Fibroblast of upper back skin (primary cell): ENCODE measurements at places on chromosomes 3 and 15.

DNA sequence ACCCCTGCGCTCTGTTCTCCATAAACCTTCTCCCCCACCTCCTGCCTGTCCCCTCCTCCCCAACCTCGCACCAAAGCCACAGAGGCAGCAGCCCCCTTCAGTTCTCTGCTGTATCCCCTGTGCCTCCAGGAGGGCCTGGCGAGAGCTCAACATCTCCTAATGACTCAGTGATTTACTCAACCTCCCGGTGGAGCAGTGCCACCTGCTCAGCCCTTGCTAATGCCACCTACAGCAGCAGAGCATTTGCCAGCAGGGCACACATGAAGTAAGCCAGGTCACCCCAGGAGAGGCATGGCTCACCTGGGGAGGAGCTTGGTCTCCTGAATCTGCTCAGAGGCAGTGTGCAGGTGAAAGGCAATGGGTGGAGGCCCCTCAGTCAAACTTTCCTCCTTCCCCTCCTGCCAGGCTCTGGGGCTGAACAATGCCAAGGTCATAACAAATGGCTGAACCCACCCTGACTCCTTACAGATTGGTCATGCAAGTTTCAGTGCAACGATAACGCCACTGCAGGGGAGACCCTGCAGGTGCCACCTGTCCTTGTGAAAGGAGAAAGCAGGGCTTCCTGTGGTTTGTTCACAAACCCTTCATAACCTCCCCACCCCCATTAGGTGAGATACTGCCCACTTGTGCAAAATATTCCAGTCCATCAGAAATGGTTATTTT lies 19.8 kb downstream of the TRPM1 start:
- no peak for DNase-seq

GRCh38 chr3:30292192-30292893 lies 314.1 kb upstream of the TGFBR2 start:
- DNase-seq = peak; percentile 88

DNA sequence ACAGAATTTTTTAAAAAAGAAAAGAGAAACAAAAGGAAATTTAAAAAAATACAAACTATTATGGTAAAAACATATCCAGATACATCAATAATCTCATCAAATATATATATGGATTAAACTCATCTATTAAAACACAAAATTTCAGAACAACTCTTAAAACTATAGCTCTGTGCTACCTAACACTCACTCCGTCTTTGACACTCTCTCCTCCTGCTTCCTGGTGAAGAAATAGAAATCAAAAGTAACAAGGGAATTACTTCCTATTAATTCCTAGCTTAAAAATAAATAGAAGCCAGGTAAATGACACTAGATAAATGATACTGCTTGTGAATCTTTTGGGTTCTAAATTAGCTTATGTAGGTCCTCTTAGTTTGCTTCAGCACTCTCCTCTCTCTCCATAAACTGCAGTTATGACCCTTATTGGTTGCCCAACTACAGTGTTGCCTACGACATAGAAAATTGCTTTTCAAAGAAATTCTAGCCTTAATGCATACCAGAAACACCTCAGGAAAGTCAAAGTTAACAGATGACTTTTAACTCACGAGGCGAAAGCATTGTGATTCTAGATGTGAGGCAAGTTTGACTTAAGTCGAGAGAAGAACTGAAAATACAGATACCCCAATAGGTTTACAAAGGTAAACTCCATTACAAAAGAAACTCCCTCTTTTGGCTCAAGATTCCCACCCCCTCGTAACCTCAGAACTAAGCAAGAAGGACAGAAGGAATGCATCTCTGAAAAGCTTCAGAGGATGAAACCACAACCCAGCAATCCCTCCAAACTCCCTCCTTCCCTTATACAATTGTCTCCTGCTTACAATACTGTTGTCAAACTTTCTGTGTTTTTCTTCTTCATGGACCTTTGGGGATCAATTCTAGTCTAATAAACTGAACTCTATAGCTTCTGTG lies 394.7 kb downstream of the FGF12 start:
- no peak for DNase-seq

DNA sequence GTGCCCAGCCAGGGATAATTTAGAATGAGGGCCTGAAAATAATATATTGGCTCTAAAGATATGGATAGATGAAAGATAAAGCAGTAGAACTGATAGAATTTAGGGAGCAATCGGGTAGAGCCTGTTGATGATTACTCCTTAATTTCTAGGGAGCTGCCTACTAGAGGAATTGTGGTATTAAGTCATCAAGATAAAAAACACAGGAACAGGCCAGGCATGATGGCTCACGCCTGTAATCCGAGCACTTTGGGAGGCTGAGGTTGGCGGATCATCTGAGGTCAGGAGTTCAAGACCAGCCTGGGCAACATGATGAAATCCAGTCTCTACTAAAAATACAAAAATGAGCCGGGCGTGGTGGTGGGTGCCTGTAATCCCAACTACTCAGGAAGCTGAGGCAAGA lies 130.4 kb downstream of the PCCB start:
- peak; percentile 10 for DNase-seq

- DNase-seq = no peak
Measured at GRCh38 chr3:42408156-42408555, 2.3 kb downstream of the LYZL4 start.

DNA sequence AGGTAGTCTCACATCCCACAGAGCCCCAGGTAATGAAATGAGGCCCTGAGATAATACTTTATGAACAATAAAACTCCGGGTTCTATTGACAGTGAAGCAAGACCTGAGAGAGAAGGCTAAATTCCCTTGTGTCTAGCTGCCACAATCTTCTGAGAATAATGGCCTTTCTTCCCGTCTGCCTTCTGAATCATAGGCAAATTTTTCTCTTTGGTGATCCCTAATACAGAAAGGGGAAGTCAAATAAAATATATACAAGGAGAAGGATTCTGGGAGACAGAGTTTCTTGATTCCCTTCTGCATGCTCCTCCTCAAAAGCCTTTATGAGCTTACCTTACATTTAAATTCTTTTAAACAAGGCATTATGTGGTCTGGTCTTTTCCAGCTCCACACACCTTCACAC lies 29.9 kb upstream of the CCR2 start:
- no peak for DNase-seq

GRCh38 chr3:41011854-41012253 lies 187.5 kb upstream of the CTNNB1 start:
- no peak for DNase-seq

- DNase-seq = no peak
Measured at GRCh38 chr15:73885954-73886700, 12.8 kb downstream of the TBC1D21 start.

DNA sequence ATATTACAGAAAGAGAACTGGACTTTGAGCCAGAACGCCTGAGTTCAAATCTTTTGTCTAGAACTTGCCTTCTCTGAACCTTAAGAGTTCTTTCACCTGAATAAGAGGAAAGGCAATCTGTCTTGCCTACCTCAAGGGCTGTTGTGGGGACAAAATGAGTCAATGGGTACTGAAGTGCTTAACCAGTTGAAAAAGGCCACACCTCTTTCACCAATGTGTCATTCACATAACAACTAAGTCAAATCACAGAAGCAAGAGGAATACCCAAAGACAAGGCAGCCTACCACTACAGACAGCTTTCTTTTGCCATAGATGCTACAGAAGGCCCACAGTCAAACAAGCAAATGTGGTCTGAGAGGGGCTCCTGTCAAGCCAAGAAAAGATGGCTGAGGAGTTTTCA lies 39.7 kb downstream of the NBEAL2 start:
- no peak for DNase-seq

- no peak for DNase-seq
Measured at GRCh38 chr15:95341686-95342085, 988.8 kb upstream of the NR2F2 start.

DNA sequence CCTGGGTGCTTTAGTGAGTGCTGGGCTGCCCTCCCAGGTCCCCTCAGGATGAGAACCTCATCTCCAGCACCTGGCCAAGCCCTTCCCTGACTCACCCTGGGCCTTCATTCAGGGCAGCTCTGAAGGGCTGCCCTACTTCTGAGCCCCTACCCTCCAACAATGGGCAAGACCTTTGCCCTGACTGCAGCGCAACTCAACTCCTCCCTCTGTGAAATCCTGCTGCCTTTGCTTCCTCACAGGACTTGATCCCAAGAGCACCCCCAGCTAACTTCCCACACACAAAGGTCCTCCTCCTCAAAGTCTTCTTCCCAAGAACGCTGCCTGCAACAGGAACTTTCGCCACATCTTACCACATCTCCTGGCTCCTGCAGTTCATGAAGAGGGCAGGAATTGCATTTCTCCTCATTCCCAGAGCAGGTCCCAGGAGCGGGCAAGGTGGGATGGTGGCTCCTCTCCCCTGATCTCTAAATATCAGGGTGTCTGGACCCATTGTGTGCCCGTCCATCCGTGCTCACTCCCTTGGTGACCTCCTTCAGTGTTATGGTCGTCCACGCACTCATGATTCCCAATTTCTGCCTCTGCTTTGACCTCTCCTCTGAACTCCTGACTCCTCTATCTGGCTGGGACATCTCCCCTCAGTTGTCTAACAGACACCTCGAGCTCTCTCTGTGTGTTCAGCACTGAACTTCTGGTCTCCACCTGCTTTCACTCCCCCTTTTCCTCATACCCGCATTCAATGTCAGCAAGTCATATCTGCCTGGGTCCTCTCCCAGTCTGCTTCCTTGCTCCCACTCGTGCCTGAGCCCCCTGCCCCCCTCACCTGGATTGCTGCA lies 4.5 kb upstream of the SSUH2 start:
- no peak for DNase-seq

DNA sequence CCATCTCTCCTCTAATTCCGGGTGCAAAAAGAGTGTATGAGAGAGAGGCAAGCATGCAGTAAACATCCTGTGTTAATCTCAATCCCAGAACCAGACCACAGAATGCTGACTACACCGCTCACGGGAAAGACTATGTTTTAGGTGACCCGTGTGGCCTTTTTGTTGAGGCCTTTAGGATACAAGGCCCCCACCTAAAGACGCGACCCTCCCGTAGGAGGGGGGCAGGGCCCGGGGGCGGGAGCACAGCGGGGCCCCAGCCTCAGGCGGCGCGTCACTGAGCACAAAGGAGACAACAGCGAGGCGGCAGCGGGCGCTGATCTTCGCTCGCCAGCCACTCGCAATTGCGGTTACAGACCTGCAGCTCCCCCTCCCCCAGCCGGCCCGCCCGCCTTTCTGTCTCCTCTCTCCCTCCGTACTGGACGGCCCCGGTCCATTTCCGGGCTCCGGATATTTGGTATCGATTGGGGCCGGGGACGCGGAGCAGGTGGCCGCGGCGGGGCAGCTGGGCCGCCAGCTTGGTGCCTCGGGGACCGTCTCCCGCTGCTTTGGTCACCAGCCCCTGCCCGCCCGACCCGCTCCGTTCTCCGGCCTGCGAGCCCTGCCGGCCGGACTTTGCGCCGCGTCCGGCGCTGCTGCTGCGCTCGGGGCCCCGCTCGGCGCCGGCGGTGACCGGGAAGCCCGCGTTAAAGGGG lies at the start of gene CCDC50:
Gene CCDC50 (plus strand): TSS at position 433 of the 692 bp plus-strand sequence. CDS start 281 bp downstream, outside the sequence.
- DNase-seq = peak; percentile 75

DNA sequence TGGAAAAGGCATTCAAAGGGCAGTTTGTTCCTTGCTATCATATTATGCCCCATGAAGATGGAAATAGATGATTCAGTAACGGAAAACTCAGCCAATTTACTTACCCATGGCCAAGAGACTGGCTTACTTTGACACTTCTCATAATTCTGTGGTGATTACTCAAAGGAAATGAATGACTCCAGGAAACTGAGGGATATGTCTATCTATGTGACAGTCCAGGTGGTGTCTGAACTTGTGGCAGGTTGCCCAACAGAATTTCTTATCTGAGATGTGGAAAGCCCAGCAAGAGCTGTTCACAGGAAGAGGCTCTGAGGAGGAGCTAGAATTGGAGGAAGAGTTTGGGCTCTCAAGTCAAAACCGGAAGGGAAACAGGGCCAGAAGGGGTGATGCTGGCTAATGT lies 91.2 kb downstream of the KCNAB1 start:
- peak; percentile 56 for DNase-seq

DNA sequence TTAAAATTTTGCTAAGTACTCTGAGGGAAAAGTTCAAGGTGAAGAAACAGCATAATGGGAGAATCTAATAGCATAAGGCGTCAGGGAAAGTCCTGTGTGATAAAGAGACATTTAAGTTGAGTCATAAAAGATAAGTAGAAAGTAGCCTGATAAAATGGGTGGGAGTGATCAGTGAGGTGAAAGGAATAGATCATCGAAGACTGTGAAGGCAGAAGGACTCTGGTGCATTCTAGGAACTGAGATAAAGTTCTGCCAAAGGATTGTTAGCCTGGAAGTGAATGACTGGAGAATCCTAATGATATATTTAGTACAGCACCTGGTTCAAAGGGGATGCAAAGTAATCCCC lies 149.9 kb downstream of the CFAP20DC start:
- DNase-seq = no peak

DNA sequence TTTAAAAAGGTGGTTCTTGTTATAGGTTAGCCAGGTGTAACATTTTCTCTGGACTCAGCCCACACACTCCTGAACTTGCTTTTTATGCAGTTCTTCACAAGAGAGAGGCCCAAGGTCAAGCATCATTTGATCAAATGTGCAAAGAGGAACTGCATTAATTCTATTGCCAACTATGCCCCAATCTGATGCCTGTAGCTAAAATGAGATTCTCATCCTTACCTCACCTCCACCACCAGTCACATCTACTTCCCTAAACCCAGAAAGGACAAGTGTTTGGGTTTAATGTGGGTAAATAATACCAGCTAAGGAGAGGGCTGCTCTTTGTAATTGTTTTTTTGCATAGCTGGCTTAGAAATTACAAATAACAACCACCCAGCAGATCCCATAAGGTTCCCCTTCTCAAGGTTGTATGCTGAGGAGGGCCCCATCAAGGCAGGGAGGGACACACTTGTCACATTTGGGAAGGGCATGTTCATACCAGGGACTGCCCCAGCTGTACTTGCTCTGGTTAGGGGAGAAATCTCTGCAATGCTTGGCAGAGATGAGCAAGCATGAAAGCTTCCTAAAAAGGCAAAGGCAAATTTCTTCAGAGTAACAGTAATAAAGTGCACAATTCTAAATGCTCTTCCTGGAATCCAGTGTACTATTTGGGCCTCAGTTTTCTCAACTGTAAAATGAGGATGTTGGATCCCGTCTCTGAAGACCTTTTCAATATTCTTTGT lies 76.2 kb downstream of the TGFBR2 start:
- DNase-seq = peak; percentile 15

GRCh38 chr3:112114576-112115160 lies 18.4 kb downstream of the GCSAM start:
- no peak for DNase-seq

DNA sequence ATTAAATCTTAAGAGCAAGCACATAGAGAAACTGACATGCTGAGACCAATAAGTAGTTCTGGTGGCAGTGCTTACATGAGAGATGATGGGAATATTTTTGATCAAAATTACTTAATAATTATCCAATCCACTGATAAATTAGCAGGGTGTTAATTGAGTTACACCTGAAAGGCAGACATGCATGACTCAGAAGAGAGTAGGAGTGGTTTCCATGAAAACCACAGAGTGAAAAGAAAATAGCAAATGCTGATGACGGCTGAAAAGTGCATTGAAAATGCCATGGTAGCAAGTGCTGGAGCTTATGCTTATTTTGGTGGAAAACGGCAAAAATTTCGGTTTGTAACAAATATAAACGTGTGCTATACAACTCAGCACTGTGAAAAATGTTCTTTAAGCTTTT lies 267.8 kb upstream of the LRRN1 start:
- DNase-seq = no peak

DNA sequence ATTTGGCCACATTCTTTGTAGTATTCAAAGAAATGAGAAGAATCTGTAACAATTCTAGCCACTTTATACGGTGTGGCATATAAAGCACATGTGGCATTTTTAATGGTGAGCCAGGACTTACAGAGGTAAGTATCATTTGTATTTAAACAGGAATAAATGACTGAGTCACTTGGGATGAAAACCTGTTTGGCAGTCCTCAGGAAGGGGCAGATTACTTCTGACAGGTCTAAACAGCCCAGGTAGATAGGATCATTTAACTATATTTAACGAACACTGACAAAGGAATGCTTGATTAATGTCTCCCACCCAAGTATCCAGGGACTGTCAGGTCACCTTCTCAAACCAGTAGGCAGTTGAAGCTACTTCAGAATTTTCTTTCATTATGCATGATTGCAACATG lies 241.5 kb upstream of the SATB1 start:
- DNase-seq = no peak
